ENCODE measurements at places on chromosomes 5 and 9.

- DNase-seq = no peak
These were observed 78.4 kb upstream of the CKMT2 start for GRCh38 chr5:81154725-81155124.

DNA sequence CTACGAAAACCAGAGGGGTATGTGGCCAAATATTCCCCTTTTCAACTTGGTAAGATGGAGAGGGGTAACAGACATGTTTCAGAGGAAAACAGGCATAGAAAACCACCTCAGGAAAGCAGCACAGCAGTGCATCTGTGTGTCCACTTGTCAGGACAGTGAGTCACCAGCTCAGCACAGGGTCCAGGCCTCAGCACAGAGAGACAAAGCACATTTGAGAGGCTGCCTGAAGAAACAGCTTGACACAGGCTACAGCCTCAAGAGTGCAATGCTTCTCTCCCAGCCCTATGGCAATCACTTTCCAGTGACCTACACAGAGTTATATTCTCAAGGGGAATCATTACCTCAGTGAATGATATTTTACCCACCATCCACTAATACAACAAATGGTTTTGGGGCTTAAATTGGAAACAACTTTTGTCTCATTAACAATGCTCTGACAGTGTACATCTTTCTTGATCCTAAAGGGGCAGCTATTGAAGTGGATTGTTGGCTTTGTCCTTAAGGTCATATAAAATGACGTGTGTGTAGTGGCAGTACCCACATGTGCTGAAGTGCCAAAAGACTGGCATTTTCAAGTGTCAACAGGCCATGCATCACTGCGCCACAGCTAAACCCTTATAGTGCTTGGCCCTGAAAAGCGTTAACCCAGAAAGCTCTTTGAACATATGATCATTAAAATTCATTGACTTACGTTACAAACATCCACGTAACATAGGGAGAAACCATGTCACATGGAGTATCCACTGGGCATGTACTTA is 46.4 kb downstream of the ERMP1 start:
- DNase-seq = no peak

DNA sequence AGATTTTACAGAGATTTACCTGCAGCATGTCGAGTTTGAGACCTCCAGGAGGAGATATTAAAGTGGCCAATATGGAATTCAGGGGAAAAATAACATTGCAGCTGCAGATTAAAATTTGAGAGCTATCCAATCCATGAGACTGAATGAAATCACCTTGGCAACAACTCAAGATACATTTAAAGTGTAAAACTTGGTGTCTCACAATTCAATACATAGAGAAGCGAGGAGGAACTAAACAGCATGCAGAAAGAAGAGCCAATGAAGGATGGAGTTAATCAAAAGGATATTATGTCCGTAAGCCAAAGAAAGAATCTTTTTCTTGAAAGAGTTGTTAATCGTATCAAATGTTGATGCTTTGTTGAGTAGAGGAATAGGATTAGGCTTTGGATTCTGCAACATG is 455.1 kb downstream of the CDH18 start:
- no peak for DNase-seq

DNA sequence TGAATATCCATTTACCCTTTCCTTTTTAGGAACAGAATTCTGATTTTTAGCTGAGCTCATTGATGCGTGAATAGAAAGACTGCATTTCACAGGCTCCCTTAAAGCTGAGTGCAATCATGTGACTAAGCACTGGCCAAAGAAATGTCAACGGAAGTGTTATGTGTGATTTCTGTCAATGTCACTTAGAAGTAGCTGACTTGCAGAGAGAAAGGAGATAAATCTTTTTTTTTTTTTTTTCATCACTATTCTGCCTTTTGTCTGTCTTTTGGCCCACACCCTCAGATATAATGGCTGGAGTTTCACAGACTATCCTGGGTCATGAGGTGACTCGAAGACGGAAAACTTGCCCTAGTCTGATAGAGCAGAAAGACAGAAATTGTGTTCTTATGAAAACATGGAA is 39.3 kb upstream of the SLC27A6 start:
- DNase-seq = no peak

GRCh38 chr5:160378330-160378729 is 7.9 kb upstream of the C1QTNF2 start:
- no peak for DNase-seq

- peak; percentile 25 for DNase-seq
These were observed 299.5 kb downstream of the SLIT3 start for GRCh38 chr5:169001394-169001793.

- no peak for DNase-seq
These were observed 229.0 kb downstream of the TSSK1B start for GRCh38 chr5:113205807-113206206.

DNA sequence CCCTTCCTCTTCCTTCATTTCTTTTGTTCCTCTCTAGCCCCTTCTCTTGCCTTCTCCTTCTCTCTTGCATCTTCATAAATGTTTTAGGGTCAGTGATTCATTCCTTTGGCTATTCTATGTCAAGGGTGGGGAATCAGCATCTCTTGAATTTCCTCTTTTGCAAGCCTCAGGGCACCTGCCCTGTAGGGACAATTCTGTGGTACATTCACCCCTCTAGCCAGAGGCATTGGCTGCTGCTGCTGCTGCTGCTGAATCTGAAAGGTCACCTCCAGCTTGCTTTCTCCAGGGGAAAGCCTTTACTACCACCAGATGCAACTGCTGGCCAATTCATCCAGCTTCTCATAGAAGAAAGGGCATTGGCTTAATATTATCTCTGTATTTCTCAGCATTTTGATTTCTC is 87.3 kb downstream of the INSYN2B start:
- peak; percentile 39 for DNase-seq

DNA sequence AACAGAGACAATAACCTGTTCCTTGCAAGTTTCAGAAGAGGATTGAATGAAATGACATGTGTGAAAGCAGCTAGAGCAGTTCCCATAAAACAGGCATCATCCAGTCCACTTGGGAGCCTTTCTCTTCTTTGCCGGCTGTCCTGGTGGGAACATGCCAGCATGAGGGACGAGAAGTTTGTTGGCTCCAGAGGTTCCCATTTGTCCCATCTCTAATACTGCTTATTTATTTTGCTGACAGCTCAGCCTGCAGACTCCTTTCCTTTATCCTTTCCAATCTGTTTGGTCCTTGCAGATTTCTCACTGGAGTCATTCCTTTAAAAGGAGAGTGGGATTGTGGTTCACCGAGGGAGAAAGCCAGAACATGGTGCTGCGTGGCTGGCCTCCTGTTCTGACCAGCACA is 321.5 kb upstream of the CLINT1 start:
- DNase-seq = no peak

DNA sequence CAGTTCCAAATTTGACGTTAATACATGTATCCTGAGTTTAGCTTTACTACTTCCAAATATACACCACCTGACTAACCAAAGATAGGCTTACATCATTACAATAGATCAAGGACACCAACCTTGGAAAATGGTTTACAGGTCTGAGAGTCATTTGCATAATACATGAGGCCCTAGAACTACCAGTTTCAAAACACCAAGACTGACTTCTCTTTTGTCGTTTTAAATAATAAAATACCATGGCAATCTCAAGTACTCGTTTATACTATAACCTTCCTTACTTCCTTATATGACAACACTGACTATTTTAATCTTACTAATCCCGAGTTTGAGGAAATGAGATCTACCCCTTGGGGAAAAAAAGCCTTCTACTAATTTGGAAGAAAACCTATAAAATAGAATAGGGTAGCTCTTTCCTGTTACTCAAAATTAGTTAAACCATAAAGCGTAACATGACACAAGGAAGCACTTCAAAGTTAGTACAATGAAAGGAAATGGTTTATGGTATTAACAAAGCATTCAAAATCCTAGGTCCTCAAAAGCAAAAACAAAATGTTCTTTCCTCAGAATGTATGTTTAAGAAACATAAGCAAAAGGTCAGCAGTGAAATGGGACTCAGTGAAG is 42.1 kb downstream of the UBQLN1 start:
- DNase-seq = no peak

- no peak for DNase-seq
These were observed 6.3 kb upstream of the ASB6 start for GRCh38 chr9:129648092-129648763.

DNA sequence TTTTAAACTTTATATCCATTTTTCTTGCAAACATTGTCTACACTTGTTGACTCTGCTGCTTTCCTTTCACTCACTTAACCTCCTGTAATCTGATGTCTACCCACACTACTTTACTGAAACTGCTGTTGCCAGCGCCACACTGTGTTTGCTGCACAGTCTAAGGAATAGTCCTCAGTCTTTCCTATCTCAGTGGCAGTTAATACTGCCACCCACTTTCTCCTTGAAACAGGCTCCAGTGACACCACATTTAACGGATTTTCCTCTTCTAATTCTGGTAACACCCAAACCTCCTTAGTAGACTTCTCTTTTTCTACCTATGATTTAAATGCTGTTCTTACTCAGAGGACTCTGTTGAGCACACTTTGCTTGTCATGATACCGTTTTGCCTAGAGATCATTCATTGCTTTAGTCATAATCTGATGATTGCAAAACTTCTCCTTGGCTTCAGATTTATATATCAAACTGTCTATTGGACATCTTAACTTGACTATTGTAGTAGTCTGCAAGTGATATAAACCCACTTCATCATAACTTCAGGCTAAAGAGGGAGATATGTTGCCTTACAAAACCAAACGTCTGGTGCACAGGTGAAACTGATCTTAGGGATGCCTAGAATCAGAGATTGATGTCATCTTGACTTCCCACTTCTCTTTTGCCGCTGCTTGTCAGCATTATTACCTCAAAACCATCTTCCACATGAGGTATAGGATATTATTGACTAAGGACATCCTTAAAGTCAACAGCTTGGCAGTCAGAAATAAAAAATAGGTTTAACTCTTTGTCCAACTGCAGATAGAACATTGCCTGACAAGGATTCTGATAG is 94.1 kb downstream of the CDC42SE2 start:
- no peak for DNase-seq

DNA sequence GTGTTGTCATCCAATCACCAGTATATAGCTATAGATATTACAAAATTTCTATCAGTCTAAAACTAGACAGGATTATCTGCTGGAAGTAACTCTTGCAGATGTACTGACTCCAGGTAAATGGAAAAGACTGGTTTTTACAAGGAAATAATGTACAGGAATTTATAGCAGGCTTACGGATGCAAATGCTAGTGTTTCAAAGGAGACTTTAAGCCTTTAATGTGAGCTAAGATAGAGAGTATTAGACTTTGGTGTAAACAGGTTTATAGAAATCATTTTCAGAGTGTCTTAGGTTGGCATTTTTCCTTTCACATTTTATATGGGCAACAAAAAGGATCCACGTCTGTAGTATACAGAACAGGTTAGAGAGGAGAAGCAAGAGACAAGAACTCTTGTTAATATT is 16.1 kb downstream of the ZNF608 start:
- no peak for DNase-seq

DNA sequence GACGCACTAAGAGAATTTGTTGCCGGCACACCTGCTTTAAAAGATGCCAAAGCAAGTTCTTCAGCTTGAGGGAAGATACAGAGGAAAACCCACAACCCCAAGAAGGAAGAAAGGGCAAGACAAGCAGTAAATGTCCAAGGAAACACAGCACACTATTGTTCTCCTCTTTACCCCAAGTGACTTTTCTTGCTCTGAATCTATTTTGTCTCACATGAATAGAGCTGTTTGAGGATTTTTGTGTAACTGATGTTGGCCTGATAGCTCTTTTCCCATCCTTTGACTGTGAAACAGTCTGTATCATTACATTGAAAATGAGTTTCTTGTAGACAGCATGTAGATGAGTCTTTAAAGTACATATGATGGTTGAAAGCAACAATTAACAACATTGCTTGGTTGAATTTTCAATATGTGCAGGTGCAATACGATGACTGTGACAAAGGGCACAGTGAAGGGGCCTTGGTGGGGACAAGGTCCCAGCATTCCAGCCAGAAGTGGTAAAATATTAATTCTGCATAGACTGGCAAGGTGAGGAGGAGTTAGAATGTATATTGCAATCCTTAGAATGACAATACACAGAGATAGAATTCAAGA is 16.8 kb upstream of the CEP72 start:
- no peak for DNase-seq

DNA sequence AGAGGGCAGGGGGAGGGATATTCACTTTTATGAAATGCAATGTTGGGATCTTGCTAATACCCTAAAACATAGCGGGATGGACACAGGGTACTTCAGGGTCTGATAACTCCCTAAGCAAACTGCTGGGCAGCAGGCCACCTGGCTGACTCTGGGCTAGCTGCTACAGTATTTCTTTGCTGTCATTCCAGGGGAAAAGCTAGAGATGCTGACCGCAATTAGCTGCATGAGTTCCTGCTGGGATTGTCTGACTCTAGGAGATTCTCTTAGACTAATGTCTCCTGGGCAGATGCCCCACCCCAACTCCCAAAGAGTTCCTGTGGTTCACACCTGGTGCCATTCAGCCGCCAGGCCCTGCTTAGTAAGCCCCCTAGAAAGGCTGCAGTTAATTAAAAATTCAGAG is 69.9 kb downstream of the PSAT1 start:
- DNase-seq = no peak

DNA sequence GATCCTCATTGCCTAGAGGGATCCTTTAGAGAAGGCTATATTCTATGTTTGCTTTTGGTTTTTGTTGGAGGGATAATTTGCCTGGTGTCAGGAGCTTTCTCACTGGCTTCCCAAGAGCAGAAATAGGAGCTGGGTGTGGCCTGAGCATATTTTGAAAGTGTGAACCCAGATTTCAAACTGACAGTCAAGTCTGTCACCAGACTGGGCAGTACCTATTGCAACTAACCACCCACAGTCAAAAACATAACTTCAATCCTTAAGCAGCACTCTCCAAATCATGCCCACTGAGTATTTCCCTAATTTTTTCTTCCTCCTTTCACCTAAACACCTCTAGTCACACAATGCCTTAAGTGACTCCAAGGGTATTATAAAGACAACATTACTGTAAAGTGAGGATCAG is 278.4 kb downstream of the EBF1 start:
- DNase-seq = no peak

DNA sequence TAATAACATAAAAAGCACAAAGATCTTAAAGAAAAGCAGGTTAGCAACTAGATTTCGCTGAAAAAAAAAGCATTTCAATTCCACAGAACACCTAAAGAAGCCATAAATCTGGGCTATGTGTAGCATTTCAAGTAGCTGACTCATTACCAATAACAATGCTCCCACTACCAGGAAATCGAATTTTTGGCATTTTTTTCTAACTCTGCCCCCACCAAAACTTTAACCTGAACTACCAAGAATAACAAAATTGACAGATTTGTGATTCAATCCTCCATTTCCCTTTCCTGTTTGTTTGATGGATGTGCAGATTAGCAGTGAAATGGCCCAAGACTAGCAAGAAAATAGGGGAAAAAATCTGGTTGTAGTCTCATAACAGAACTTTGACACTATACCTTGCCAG is 180.2 kb downstream of the RASEF start:
- DNase-seq = peak; percentile 18

GRCh38 chr5:170590566-170590965 is 86.7 kb downstream of the KCNIP1 start:
- DNase-seq = no peak

DNA sequence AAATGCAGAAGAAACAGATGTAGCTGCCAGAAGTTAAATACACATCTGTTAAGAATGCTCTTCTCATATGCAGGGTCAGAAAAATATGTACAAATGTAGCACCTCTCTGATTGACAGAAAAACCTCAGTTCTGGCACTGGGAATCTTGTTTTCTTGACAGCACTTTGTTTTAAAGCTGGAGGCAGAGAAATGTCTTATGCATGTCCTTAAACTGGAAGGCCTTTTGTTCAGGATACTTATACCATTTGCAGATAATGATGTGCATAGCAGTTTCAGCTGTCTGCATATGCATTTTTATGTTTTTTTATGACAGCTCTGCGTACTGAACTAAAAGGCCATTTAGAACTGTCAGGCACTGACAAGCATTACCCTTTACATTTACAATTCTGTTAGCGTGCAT is 567.9 kb downstream of the EBF1 start:
- DNase-seq = no peak

All from fibroblast of the aortic adventitia (primary cell).